Activated T-helper 1 cell treated with anti-CD3 and anti-CD28 coated beads, Interleukin-2, amount 50 U/mL, for 16 hours (primary cell): ENCODE measurements at places on chromosomes 5 and 9.

- no peak for DNase-seq
Measured at GRCh38 chr5:175603987-175604739, 53.7 kb upstream of the HRH2 start.

DNA sequence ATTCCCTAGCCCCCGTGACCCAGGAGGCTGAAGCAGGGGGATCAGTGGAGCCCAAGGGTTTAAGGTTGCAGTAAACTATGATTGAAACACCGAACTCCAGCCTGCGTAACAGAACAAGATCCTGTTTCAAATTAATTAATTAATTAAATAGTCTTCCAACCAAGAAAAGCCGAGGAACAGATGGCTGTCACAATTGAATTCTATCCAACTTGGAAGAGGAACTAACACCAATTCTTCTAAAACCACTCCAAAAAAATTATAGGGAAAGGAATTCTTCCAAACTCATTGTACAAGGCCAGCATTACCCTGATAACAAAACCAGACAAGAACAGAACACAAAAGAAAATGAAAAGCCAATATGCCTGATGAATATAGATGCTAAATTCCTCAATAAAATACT, 43.4 kb upstream of the RGS7BP start:
- no peak for DNase-seq

GRCh38 chr9:32915802-32916201, 85.6 kb downstream of the APTX start:
- DNase-seq: no peak

DNA sequence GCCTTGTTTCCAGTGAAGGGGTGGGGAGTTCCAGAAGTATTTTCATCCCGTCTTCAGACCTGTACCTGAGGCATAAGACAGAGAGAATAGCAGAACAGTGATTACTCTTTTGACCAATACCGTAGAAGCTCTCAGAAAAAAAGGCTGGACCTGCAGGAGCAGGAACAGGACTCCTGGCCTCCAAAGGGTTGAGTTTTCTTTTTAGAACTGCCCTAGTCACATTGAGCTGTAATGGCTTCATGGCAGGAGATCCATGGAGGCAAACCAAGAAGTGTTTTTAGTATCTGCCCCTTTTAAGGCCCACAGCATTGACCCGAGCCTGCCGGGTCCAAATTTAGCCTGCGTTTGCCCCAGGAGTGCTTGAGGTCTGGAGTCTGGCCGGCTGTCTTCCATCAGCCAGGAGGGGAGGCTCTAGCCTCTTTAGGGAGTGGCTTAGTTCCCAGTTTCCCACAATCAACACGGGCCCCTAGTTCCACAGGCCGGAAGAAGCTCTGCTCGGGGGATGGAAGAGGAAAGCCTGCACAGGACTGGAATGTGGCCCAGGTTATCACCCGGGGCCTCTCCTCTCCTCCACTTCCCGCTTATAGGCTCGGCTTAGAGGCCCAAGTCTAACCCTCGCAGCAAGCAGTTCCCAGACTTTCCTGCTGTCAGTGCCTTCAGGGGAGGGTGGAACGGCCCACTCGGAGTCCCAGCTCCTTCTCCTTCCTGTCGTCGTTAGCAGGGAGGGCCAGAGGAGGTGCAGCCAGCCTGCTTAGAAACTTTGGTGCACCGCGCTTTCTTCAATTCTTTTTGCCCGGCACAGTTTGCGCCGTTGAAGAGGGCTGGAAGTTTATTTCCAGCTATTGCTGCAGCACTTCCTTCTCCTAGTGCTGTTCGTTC, 80.7 kb downstream of the C9orf152 start:
- DNase-seq: no peak

DNA sequence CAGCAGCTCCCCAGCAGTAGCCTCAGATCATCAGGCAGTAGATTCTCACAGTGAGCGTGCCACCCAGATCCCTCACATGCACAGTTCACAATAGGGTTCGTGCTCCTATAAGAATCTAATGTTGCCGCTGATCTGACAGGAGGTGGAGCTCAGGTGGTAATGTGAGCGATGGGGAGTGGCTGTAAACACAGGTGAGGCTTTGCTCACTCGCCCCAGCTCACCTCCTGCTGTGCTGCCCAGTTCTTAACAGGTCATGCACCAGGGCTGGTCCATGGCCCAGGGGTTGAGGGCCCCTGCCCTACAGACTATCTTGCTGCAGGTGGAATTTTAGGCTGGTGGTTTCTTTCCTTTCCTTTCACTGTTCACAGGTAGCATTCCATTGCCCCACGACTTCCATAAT, 100.2 kb downstream of the MRPL36 start:
- DNase-seq: no peak

DNA sequence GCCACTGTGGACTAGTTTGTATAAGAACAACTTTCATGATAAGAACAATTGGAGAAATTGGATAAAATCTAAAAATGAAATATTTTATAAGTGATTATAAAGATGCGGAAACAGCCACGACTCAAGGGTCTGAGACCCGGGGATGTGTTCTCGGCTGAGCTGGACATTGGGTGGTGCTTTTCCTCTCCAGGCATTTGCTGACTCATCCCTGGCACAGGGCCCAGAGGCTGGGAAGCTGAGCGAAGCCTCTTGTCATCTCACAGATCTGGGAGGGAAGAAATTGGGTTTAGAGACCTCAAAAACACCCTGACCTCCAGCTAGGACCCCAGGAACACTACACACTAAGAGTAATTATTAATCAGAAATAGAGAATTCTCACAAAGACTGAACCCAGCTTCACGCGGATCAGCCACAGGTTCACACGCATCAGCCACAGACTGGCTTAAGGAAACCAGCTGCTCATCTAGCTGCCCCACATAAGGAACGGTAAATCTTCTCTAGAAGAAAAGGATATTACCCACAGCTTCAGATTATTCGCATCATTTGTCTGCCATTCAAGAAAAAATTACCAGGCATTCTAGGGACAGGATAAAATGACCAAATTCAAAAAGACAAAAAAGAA, 2.8 kb upstream of the OR2V1 start:
- no peak for DNase-seq

GRCh38 chr5:51881901-51882300, 498.7 kb downstream of the ISL1 start:
- DNase-seq: no peak

GRCh38 chr9:98146101-98146991, 27.3 kb upstream of the TRIM14 start:
- DNase-seq: no peak

- DNase-seq: no peak
Measured at GRCh38 chr9:126874546-126875314, 14.3 kb downstream of the ZBTB34 start.

- DNase-seq: no peak
Measured at GRCh38 chr5:36237751-36238150, 4.0 kb downstream of the NADK2 start.

- DNase-seq: no peak
Measured at GRCh38 chr9:6997330-6997729, 239.6 kb downstream of the KDM4C start.

DNA sequence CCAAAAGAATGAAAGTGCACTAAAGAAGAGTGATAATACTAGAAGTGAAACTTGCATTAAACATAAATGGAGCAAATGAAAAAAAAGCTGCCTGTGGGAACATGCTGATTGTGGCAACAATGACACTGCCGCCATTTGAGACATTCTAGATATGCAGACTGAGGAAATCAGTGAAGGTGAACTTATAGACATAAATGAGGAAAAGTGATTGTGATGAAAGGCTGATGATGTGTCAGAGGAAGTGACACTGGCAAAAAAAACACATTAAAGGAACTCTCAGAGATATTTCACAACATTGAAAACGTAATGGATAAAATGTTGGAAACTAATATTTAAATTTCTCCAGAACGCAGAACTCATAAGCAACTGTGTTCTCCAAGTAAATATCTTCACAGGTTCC, 1.2 kb downstream of the ERCC8 start:
- no peak for DNase-seq

DNA sequence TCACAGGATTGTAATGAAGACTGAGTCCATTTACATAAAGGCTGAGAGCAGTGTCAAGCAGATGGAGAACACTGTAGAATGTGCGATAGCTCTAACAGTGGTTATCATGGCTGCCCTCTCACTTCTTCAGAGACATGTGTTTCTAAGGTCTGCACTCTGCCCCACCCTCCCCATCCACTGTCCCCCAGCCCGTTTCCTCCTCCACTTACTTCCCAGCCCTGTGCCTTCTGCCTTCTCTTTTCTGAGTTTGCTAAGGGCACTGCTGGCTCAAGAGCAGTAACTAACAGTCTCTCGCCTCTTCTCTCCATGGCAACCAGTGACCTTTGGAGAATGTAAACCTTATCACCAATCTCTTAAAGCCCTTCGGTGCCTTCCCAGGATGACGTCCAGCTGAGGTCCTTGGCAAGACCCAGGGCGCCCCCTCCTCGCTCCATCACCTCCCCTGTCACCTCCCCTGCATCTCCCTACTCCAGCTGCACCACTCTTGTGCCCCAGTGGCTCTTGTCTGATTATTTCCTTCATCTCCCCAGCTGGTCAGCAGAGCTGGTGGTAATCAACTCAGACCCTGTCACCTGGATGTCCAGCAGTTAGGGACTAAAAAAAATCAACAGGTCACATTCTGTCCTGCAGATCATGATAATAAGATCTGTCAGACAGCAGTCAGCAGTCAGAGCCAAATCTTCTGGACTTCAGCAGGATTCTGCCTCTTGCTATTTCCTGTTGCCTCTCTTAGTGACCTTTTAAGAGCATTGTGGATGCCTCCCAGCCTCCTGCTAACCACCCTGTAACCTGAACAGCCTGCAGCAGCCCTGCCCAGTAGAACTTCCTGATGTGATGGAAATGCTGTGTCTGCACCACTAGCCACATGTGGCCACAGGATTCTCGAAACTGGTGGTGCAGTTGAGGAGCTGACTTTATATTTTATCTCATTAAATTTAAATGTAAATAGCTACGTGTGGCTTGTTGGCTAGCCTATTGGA, 9.0 kb downstream of the FXN start:
- no peak for DNase-seq

- DNase-seq: peak; percentile 51
Measured at GRCh38 chr9:128420060-128420650, 502 bp upstream of the CERCAM start.

- DNase-seq: no peak
Measured at GRCh38 chr9:129149442-129149841, 28.6 kb downstream of the IER5L start.

DNA sequence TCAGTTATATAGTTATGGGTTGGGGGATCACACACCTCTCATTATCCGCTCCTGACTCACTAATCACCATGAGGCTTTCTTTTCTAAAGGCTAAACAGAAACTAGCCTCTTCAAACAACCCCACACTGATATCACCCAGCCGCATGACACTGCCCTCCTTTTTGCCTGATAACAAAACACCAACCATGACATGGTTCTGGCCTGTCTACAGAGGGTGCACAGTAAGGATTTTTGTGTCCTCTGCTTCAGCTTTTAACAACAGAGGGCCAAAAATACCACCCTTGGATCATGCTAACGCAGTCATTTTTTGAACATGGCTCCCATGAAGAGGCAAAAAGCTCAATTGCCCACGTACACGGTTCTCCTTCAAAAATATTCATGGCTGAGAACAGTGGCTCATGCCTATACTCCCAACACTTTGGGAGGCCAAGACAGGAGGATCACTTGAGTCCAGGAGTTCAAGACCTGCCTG, 4.0 kb downstream of the CMBL start:
- DNase-seq: no peak

- no peak for DNase-seq
Measured at GRCh38 chr9:4464911-4465513, 25.3 kb upstream of the SLC1A1 start.

DNA sequence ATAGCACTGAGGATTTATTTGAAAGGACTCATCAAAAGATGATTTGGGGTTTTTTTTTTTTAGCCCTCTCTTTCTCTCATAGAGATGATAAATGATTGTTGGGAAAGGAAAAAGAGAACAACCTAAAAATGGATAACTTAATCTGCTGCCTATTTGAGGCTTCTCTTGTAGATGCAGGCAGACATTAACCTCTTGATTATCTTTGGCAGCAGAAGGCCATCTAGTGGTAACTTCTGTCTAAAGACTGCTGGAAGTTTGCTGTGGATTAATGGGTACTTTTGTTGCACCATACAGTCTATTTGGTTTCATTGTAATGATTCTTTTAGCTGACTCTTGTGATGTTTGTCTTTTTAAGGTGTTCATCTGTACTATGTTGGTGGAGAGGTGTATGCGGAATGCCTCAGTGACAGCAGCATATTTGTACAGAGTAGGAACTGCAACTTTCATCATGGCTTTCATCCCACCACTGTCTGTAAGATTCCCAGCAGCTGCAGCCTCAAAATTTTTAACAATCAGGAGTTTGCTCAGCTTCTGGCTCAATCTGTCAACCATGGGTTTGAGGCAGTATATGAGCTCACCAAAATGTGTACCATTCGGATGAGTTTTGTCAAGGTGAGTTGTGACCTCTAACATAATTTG, 18.8 kb downstream of the SMIM32 start:
- no peak for DNase-seq

GRCh38 chr9:129394061-129394885, 216.2 kb upstream of the IER5L start:
- no peak for DNase-seq

DNA sequence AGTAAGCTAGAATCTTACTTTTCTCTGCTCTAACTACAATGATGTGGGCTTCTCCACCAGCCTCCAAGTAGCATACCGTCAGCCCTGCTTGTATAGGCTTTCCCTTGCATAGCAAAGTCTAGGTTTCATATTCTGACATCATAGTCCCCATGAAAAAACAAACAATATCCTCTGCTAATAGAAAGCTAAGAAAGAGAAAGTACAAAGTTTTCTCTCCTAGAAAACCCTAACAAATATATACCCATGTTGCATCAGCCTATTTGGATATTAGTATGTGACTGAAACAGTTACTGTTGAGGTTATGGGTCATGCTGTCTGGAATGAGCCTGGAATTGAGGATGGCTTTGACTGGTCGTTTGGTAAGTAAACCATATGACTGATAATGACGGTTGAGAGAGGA, 1696.0 kb downstream of the MAT2B start:
- no peak for DNase-seq

- no peak for DNase-seq
Measured at GRCh38 chr9:37908698-37909186, 4.8 kb upstream of the SLC25A51 start.

GRCh38 chr5:39566891-39567290, 142.1 kb upstream of the DAB2 start:
- no peak for DNase-seq

DNA sequence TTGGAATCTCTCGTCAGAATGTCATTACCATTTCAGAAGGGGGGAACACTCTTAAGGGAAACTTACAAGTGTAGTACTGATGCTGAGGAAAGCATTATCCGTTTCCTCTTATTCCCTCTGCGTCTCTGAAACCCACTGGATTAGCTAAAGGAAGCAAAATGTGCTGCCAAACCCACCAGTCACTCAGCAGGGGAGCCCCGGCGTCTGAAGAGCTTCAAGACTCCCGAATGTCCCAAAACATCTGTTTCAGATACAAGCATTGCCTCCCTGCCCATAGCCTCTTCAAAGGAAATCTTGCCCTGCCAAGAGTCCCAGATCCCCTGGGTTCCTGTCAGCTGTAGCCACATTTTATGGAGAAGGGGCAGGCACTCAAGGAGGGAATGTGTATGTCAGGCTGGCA, 1.0 kb upstream of the HCN1 start:
- no peak for DNase-seq

- no peak for DNase-seq
Measured at GRCh38 chr9:86659413-86660046, 287.8 kb downstream of the GAS1 start.

GRCh38 chr9:123044586-123044985, 11.1 kb downstream of the GPR21 start:
- no peak for DNase-seq

GRCh38 chr5:151781201-151781600, 9.4 kb downstream of the G3BP1 start:
- no peak for DNase-seq
